ENCODE measurements at places on chromosomes 11 and 22. TPM values are rescaled to one million over a fixed set of nuclear protein-coding genes. Genes with fewer than 3 reads are reported as not detected.
A peak's percentile ranks its signal among the peaks of the same experiment; 100 is the strongest.

Gene PRR33
- total RNA-seq = 0.33 TPM

Gene RIMBP3B
- total RNA-seq = not detected

Gene DBX1
- not detected for total RNA-seq

Gene C1QTNF5
- 41.4 TPM for total RNA-seq

Gene OR4A16
- total RNA-seq = not detected

Gene CRYBB1
- 0.79 TPM for total RNA-seq

Gene TMEM151A
- 1.4 TPM for total RNA-seq

Gene TPP1
- total RNA-seq = 48.8 TPM

Gene SLC6A5
- 0.11 TPM for total RNA-seq

Gene OR56A3
- not detected for total RNA-seq

Gene MMP27
- not detected for total RNA-seq

Gene DNAJB7
- not detected for total RNA-seq

DNA sequence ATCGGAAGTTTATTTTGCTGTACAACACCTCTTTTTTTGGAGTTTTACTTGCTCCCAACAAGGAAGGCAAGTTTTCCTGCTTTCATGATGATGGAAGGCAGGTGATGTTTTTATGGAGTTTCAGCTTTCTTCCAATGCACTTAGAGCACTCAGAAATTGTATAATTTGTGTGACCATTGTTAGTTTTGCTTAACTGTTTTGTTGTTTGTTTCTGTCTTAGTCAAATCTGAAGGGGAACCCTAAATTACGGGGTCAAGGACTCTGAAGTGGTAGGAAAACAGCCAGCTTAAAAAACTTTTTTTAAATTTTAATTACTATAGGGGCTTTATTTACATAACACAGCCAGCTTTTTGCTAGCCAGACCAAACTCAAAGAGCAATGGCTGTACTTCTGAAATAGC, 14.7 kb downstream of the APOL6 start:
- DNase-seq = no peak

DNA sequence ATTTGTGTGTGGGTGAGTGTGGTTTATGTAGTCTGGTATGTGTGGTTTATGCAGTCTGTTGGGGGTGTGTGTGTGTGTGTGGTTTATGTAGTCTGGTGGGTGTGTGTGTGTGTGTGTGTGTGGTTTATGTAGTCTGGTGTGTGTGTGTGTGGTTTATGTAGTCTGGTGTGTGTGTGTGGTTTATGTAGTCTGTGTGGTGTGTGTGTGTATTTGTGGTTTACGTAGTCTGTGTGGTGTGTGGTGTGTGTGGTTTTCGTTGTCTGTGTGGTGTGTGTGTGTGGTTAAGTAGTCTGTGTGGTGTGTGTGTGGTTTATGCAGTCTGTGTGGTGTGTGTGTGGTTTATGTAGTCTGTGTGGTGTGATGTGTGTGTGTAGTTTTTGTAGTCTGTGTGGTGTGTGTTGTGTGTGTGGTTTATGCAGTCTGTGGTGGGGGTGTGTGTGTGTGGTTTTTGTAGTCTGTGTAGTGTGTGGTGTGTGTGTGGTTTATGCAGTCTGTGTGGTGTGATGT, 26.2 kb upstream of the PARVG start:
- no peak for DNase-seq

DNA sequence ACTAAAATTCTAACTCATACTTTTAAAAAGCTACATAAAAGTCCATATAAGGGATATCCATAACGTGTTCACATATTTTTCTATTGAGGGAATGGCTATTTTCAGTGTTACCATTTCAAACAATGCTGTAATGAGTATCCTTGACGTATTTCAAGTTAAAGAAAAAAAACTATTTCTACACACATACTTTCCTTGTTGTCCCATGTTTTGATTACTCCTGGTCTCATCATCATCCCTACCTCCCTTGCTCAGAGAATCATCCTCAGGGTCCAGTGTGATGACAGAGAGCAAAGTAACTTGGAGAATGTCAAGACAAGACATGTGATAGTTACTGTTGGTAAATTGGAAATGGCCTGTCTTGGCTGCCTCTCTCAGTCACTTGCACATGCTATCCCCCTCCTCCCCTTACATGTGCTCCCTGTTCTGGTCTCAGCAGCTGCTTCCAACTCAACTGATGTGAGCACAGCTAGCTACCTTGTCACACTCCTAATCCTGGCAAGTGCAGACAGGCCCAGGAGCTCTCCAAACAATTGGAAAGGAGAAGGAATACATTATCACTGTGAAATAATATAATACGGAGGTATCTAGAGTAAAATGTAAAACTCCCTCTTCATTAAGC, 21.8 kb downstream of the NUMA1 start:
- DNase-seq = no peak

DNA sequence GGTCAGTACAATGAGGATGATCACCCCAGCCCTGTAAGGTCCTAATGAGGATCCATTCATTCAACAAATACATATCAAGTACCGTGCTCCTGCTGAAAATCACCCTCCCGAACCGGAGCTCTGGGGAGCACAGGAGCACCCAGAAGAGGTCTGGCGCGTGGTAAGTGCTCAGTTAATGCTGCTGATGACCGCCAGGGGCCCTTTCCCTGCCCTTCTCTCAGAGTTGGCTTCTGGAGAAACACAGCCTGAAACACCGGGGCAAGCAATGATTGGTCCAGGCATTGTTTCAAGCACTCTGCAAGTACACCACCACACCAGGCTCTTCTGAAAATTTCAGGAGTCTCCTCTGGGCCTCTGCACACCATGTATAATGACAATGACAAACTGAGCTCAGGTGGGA, 3.8 kb upstream of the CCDC86 start:
- DNase-seq = no peak

- DNase-seq = no peak
Observed at GRCh38 chr11:17410606-17411379, 22.3 kb upstream of the KCNJ11 start.

GRCh38 chr22:24147666-24148065, 33.6 kb upstream of the SUSD2 start:
- DNase-seq = no peak

DNA sequence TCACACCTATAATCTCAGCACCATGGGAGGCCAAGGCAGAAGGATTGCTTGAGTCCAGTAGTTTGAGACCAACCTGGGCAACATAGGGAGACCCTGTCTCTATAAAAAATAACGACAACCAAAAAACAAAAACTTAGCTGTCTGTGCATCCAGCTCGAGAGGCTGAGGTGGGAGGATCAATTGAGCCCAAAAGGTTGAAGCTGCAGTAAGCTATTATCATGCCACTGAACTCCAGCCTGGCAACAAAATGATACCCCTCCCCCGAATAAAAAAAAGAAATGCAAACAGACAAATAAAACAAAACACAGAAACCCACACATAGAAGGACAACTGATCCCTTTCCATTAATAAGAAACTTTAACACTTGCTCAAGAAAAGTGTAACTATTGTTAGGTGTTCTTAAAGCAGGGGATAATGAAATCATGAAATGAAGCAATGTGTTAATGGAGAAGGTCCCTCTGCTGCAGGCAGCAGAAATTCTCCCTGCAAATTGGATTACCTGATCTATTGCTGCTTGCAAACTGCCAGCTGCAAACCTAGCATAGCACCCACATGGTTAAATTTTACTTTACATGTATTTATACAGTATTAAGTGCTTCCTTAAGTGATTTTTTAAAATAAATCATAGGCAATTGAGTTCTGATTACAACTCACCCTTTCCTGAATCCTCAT, 226.3 kb downstream of the SBF2 start:
- no peak for DNase-seq

DNA sequence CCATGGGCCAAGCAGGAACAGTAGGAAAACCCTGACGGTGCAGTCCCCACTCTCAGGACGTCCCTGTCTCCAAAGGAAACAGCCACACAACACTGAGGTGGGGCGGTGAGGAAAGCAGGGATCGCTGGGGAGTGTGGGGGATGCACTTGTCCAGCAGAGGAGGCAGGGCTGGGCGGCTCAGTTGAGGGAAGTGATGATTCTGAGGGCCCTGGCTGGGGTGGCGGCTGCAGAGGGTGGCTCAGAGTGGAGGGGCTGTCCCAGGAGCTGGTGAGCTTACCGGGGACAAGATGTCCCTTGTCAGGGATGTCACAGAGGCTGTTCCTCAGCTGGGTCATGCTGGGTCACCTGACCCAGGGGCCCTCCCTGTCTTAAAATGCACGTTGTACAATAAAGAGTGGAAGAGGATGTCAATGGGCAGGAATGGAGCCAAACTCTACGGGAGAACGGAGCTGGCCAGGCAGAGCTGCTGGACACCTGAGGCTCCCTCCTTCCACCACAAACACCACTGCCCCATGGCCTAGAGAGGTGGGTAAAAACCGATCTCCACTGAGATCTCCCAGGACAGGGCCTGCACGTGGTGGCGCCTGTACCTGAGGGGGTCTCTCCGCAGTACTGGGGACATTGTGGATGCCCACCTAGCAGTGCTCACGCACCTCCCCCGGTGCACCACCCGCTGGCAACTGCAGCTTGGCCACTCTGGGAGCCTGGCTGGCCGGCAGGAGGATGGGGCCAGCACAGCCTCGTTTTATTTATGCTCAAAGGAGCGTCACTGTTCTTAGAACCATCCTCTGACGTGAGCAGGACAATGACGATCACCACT, 9.7 kb upstream of the EFCAB6 start:
- DNase-seq = peak; percentile 43

- DNase-seq = no peak
Observed at GRCh38 chr11:94870422-94870821, 102.3 kb downstream of the AMOTL1 start.

GRCh38 chr22:37639070-37639760, at the start of gene SH3BP1:
TSS of gene SH3BP1 (plus strand) at chr22:37639669. CDS start at chr22:37639788, 119 bp downstream.
- no peak for DNase-seq

DNA sequence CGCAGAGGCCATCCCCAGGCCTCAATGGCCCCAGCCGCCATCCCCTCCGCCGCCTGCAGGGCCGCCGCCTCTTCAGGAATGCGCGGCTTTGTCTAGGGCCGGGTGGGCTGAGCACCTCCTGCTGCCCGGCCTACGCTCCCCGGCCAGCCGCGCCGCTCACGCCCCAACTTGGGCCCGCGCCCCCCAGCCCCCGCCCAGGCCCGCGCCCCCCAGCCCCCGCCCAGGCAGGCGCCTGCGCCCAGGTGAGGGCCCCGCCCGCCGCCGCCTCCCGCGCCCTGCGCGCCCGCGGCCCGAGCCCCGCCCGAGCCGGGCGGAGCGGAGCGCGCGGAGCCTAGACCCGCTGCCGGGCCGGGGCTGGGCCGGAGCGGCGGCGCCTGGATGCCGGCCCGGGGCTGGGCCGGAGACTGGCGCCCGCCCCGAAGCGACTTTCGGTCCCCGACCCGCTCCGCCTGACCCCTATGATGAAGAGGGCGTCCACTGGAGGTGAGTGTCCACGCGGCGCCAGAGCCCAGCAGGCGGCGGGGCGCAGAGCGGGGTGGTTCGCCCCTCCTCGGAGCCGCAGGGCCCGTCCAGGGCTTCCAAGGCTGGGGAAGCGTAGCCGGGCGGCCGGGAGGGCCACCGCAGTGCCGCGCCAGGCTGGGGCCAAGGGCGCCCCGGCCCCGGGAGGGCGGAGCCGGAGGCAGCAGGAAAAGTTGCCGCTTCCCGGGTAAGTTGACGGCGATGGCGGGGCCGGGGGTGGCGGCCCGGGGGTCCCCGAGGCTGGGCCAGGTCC, 34.3 kb upstream of the PRODH start:
- DNase-seq = no peak

GRCh38 chr11:10139656-10140055, 154.4 kb downstream of the SBF2 start:
- no peak for DNase-seq

All from right atrium auricular region (tissue), 2 donors.